Smooth muscle cell of the brain vasculature (primary cell): ENCODE measurements at places on chromosomes 4 and X.

DNA sequence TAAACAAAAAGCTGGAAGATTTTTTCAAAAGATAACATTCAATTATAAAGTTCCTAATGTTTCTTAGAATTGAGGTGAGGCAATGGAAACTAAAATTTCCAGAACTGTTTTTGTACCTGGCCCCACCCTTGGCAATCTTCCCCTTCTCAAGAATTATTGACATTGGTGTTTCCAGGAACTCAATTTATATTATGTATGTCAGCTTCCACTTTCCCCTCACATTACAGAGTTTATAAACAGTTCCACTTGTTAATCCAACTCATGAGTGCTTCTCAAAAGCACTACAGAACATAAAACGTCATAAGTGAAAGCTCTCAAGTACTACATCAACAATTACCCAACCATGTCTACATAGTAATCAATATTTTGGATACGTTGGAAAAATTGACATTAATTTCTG, 107.4 kb downstream of the FAM13A start:
- DNase-seq = no peak

GRCh38 chr4:69781458-69782418, 21.3 kb upstream of the SULT1B1 start:
- DNase-seq = no peak

DNA sequence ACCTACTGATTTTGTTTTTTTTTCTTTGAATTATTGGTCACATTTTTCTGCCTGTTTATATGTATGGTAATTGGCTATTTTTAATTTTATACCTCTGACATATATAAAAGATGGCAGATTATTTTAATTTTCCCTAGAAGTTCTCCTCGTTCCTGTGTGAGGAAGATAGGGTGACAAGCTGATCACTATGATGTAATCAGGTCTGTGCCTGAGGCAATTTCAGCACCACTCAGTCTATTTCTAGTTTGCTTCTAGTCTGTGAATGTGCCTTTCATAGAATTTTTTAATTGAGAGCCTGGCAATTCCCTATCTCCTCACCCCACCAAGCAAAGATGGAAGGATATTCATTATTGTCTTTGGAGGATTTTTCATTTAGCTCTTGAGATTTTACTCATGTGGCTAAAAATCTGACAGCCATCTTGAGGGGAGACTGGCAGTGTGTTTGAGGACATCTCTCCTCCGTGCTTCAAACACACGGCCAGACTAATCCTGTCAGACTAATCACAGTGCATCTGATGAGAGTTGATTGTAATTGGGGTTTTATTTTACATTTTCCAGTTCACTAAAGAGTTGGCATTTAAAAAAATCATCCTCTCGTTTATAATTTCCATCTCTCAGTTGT, 500.3 kb downstream of the TRIML1 start:
- no peak for DNase-seq

DNA sequence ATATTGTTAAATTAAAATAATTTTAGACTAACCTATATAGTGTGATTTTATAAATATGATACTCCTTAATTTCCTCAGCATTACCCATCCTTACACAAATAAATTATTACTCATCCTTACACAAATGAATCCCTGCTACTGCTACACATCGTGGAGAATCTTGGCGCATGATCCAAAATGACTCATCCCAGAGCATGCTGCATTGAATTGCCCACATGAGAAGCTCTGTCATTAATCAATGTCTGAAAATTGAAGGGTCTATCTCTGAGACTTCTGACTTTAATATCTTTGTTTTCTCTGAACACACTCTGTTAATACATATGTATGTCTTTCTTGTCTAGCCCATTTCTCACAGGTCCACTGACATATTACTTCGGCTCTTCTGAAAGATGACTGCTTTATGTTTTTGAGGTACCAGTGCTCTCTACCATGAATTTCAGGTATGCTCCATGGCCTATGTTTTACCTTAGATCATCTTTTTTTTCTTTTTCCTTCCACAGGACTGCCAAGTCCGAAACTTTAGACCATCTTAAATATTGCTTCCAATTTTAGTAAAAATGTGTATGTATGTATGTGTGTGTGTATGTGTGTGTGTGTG, 15.7 kb upstream of the DUSP21 start:
- DNase-seq = peak; percentile 2

GRCh38 chr4:1409491-1410425, 3.5 kb upstream of the NKX1-1 start:
- DNase-seq = no peak

DNA sequence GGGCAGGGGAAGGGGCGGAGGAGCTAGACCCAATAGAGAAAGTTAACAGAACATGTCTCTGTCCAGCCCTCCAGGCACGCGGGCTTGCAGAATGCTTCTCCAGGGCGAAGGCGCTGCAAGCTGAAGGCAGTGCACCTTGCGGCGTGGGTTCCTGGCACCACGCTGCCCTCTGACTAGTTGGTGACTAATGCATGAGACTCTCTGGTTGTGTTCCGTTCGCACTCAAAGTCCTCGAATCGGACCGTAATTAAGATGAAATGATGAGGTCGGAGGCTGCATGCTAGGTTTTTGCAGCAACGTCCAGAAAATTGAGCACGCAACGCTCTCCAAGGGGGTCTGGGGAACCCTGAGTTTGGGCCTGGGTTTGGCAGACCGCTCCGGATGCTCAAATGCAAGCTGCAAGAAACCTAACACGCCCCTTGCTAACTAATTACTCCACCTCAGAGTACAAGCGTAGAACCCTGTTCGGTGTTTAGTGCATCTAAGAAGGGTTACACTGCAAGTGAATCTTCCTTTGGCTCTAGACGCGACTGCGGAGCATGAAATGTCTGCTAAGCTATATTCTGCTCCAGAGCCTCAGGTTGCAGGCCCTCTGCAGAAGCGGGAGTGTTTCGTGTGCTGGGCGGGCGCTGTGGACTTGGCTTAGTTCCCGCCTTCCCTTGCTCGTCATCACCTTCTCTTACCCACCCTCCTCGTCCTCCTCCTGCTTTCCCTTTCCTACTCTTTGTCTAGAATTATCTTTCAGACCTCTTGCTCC, 57.1 kb upstream of the NKAP start:
- no peak for DNase-seq

GRCh38 chrX:131907488-131908314, 115.4 kb upstream of the STK26 start:
- no peak for DNase-seq

- DNase-seq = no peak
Measured at GRCh38 chrX:102833136-102833535, 103.9 kb upstream of the RAB40AL start.

GRCh38 chr4:157964463-157964862, 208.4 kb downstream of the GASK1B start:
- no peak for DNase-seq

DNA sequence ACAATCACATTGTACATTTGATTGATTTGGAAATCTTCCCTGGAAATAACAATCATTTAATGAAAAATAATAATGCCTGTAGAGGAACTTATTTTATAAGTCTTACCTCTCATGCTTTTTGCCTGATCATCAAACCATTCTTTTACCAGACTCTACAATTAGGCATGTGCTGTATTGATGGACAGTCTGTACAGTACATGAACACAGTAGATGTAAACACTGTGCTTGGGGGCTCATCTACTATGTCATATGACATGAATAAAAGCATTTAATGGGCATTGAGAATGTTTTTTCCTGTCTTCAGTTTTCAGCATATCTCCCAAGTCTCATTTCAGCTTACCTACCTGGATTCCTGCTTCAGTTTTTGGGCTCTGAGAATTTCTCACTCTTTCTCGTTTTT, 1070.9 kb downstream of the STIM2 start:
- DNase-seq = no peak

GRCh38 chr4:45578874-45579273, 545.0 kb downstream of the GABRG1 start:
- DNase-seq = no peak

GRCh38 chrX:118513120-118513898, 17.7 kb downstream of the DOCK11 start:
- no peak for DNase-seq

DNA sequence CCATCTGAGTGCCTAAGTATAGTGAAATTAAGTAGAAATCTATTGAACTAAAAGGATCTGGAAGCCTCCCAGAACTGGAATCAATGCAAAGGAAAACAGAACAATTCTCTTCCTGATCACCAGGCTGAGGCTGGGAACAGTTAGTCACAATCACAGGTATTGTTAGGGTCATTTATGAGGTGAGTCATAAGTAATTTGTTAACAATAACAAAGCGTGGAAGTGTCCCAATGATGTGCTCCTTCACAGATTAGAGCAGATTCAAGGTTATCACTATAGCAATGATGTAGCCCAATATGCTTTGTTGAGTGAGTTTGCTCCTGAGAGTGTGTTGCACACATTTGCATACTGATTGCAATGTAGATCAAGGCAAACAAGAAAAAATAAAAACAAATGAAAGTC, 228.1 kb downstream of the ZNF674 start:
- DNase-seq = no peak

DNA sequence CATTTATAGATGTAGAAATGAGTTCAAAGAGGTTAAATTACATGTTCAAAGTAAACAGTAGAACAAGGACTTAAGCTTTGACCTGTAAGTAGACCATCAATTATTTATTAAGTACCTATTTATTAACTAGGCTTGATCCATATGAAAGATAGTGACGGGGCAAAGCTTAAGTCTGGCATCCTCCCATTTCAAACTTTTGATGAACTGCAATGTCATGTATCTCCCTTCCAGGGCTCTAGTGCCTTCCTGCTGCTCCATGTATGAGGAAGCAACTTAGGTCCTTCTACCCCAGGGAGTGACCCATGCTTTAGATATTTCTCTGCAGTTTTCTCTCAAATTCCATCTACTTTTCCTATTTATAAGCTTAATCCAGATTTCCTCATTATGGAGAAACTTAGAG, 31.9 kb upstream of the ANTXR2 start:
- no peak for DNase-seq
